ENCODE measurements at places on chromosomes 6 and 20.

DNA sequence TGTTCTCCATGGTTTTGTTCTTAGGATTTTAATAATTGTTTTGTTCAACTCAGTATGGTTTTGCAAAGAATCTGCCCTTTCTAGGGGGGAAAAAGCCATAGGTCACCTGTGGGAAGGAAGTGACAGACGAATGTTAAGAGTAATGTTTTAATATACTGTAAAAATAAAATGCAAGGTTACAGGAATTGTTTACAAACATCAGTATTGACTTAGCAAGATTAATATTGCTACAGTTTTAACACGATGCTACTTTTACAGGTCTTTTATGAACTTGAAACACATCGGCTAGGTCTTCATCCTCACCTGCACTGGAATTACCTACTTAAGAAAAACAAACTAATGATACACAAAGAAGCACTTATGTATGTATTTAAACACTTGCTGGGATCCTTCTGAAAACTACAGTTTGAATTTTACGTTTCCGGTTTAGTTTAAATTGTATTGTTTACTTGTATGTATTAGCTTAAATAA is 1.7 kb upstream of the NKX2-4 start:
- DNase-seq: no peak

DNA sequence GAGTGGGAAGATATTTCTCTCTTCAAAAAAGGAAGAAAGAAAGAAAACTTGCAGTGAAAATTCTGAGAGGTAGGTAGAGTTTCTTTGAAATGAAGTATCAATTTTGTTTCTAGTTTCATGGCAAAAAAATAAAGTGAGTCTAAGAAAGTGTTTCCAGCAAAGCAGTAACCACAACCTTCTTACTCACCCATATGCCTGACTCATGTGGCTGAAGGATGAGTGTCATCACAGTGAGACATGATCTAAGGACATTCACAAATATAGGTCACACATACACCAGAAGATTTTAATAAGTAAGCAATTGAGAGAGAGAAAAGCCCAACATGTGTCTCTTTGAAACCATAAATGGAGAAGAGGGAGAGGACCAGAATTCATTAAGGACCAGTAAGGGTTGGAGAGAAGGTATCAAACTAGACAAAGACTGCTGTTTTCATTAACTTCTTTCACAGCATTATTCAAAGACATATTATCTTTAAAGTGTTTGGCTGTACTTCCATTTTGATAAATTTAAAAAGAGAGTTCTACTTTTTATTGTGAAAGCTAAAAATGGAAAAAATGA is 169.5 kb downstream of the FRK start:
- DNase-seq: no peak

GRCh38 chr20:17803765-17804164 is 104.0 kb downstream of the BANF2 start:
- DNase-seq: no peak

GRCh38 chr6:106097411-106098231 is 11.5 kb downstream of the PRDM1 start:
- DNase-seq: no peak

DNA sequence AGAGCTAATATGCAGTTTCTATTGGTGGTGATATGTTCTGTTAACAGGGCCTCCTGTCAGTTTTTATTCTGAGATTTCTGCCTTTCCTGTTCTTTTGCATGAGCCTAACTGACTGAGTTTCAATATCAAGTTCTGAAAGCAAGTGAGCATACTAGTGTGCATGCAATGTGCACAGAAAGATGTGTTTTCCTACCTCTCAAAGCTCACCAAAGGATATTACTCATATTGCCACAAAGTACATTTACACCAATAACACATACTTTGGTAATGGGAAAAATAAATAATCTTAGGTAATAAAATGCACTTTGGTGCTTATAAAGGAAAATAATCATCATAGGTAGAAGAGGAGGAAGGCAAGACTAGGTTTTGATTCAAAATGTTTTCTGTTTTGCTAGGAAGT is 195.0 kb downstream of the KHDC1L start:
- DNase-seq: no peak

DNA sequence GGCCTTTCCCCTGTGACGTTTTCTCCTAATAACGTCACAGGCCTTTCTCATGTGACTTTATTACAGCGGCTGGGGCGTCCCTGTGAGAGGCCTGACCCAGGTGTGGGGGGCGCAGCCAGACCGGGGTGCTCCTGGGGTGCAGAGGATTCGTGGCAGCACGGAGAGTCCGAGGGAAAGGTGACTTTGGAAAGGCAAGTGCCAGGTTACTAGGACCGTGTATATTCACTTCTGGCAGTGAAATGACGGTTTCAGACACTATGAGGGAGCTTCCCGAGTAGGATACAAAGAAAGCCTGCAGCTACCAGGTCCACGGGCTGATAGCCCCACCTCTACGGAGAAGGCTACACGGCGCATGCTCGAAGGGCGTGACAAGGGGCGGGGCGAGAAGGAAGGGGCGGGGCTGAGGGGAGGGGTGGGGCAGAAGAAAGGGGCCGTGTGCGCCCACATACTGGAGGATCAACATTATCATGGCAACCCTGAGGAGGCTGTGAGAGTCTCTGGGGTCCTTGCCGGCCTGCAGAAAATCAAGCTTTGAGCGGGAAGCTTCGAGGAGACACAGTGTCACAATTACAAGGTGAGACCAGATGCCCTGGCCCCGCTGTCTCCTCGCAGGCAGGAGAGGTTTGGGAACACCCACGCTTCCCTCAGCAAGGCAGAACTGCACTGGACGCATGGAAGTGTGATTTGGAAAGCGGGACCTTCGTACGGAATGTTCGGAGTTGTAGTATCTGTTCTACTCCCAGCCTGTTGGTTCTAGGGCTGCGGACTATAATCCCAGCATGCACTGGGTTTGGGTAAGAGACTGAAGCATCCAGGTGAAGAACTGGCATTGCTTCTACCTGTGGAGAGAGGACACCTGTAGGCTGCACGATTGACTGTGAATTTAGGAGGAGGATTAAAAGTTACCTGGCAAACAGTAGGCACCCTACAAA is 54.4 kb upstream of the ZNF337 start:
- peak; percentile 74 for DNase-seq

GRCh38 chr6:35191889-35192288 is 21.9 kb upstream of the SCUBE3 start:
- DNase-seq: no peak

DNA sequence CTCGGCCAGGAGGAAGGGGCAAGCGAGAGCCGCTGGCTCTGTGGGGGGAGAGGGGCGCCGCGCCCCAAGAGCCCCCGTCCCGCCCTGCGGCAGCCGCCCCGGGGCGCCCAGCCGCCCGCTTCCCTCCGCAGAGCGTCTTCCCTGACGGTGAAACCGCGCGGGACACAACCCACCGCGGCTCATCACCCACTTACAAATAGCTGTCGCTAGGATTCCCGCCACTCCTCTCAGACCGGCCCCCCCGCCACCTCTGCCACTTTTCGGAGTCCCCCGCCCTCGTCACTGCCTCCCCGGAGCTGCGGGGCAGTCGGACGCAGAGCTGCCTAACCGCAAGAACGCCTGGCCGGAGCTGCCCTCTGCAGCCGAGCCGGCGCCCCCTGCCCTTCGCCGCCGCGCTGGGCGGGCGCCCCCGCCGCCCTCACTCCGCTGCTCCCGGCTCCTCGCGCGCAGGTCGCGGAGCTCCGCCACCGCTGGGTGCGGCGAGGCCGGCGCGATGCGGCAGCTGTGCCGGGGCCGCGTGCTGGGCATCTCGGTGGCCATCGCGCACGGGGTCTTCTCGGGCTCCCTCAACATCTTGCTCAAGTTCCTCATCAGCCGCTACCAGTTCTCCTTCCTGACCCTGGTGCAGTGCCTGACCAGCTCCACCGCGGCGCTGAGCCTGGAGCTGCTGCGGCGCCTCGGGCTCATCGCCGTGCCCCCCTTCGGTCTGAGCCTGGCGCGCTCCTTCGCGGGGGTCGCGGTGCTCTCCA is at the start of gene SLC35D3:
Gene SLC35D3 (plus strand): TSS at position 366 of the 749 bp plus-strand sequence. CDS start 128 bp downstream, at position 494.
- no peak for DNase-seq

DNA sequence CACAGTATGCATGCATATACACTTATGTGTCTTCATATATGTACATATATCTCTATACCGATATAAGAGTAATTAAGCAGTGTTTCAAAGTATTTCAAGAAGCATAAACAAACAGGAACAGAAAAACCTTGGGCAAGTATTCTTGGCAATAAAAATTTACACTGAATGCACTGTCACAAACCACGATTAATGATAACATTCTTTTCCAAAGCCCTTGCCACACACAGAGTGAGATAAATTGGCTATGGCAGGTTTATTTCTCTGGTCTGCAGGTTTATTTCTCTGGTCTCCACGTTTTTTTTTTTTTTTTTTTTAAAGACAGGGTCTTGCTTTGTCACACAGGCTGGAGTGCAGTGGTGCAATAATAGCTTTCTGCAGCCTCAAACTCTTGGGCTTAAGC is 73.0 kb downstream of the PPP1R3G start:
- no peak for DNase-seq

- no peak for DNase-seq
Measured at GRCh38 chr6:44481056-44481455, 93.5 kb downstream of the CDC5L start.

- DNase-seq: no peak
Measured at GRCh38 chr6:165167861-165168260, 141.5 kb downstream of the C6orf118 start.

GRCh38 chr20:44231193-44231592 is 15.9 kb upstream of the GDAP1L1 start:
- no peak for DNase-seq

- no peak for DNase-seq
Measured at GRCh38 chr6:23688650-23689049, 437.4 kb upstream of the NRSN1 start.

DNA sequence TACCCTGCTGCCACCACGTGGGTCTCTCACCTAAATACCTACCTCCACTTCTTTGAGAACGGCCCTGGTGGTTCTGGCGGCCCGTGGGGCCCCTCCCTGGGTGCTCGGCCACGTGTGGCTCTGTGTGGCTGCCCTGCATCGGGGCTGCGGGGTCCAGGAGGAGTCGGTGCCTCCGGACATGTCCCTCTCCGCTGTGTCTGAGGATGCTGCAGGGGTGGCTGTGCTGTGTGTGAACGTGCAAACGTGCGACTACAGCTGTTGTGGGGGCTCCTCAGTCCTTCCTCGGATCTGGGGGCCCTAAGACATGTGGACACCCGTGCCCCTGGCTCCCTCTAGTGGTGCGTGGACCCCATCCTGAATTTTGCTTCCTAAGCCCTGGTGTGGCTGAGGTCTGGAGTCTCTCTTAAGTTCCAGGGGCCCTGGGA is 691.8 kb downstream of the QKI start:
- DNase-seq: no peak

GRCh38 chr6:47352194-47352920 is 42.7 kb upstream of the TNFRSF21 start:
- no peak for DNase-seq

DNA sequence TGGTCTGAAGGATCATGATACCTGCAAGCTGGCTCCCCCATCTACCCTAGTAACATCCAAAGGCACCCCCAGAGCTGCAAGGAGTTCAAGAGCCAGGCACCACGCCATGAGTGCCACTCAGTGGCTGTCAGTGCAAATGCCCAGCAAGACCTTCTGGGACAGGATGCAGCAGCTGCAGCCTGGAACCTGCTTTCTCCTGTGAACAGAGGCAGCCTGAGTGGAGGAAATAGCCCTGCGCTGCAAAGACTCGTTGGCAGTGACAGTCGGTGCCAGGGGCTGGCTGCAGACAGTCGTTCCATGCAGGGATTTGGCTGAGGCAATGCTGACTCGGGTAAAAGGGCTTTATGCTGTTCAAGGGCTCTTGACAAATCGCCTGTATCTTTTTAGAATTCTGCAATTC is 15.7 kb upstream of the SSTR4 start:
- no peak for DNase-seq

DNA sequence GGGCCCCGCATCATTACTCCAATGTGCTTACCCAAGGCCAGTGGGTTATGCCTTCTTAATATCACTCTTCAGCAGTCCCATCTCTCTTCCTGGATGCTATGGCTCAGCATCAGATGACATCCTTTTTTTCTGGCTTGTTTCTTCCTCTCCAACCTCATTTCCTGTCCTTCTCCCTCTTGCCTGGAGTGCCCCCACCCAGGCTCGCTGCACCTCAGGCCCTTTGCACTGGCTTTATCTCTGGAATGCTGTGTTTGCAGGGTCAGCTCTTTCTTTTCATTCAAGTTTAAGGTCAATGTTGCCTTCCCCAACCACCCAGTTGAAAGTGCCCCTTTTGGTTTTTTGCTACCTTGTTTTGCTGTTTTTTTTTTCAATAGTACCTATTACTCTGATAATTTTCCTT is 36.7 kb downstream of the CD40 start:
- DNase-seq: no peak

GRCh38 chr6:111997853-111998208 is 56.1 kb upstream of the CCN6 start:
- DNase-seq: no peak

DNA sequence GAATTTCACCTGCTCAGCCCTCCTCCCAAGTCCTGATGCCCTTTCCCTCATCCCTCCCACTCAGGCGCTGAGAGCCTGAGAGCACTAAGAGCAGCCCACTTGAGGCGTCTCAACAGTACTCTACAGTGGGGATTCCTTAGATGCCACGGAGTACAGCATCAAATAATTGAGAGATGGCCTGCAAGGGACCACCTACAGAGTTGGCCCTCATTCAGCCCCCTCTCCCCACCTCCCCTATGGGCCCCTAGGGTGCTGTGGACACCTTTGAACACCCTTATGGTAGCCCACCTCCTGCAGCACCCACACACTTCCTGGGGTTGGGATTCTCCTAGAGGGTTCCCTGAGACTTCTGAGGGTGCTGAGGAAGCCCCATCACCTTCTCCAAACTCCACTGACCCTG is 37.1 kb upstream of the SIRPG start:
- DNase-seq: no peak

DNA sequence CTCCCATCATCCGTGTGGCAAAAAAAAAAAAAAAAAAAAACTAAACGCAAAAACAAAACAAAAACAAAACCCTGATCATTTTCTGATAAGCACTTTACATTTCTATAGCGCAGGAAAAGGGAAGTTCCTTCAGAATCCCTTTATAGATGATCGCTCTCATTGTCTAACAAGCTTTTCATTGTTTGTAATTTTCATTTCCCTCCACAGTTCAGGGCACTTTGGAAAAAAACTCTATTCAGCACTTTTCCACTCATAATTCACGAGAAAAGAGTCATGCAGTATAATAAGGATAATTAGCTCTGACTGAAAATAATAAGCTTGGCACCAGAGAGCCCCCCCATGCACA is 89.4 kb upstream of the ATXN1 start:
- DNase-seq: no peak

All from ovary (tissue), 10 donors.